ENCODE measurements at places on chromosomes 5 and 9.
A peak's percentile ranks its signal among the peaks of the same experiment; 100 is the strongest.

DNA sequence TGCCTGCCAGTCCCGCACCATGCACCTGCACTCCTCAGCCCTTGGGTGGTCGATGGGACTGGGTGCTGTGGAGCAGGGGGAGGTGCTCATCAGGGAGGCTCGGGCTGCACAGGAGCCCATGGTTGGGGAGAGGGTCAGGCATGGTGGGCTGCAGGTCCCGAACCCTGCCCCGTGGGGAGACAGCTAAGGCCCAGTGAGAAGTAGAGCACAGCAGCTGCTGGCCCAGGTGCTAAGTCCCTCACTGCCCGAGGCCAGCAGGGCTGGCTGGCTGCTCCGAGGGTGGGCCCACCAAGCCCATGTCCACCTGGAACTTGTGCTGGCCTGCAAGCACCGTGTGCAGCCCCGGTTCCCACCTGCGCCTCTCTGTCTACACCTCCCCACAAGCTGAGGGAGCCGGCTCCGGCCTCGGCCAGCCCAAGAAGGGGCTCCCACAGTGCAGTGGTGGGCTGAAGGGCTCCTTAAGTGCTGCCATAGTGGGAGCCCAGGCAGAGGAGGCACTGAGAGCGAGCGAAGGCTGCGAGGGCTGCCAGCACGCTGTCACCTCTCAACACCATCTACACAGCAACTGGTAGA, 88.5 kb upstream of the ELAVL2 start:
- DNase-seq, result peak; percentile 69

- DNase-seq, result peak; percentile 53
Measured at GRCh38 chr9:83981126-83981871, 694 bp downstream of the RMI1 start.

GRCh38 chr9:116262448-116262847, 108.9 kb downstream of the PAPPA start:
- DNase-seq, result no peak

DNA sequence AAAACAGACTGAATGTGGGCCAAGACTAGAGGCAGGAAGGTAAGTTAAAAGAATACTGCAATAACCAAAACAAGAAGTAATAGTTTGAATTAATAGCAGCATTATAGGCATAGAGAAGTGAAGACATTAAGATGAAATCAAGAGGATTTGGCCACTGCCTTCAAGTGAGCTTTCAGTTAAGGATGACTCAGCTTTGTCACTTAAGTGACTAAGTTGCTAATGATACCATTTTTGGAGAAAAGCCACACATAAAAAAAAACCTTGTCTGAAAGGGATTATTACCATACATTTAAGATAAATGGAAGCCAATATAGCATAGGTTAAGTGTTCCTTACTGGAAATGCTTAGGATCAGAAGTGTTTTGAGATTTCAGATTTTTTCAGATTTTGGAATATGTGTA, 57.0 kb downstream of the ECPAS start:
- no peak for DNase-seq

- DNase-seq, result no peak
Measured at GRCh38 chr9:79028101-79028500, 543.7 kb upstream of the TLE4 start.

GRCh38 chr5:23579566-23579965, 72.2 kb downstream of the PRDM9 start:
- DNase-seq, result no peak

DNA sequence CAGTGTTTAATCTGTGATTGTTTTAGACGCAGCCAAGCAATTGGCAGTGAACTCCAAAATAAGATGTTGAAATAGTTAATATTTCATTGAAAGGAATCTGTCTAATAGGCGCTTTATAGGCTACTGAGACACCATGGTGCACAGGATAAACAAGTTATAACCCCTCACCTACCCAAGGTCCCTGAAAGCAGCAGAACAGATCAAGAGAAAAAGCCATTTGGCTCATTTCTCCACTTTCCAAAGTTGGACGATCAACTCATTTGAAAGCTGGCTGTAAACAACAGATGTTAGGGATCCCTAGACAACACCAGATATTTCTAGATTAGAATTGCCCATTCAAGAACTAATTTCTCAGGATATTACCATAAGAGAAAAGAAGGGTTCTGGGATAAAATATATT, 4.9 kb downstream of the PUM3 start:
- no peak for DNase-seq
